ENCODE measurements at places on chromosomes 12 and 14.
A peak's percentile ranks its signal among the peaks of the same experiment; 100 is the strongest.

DNA sequence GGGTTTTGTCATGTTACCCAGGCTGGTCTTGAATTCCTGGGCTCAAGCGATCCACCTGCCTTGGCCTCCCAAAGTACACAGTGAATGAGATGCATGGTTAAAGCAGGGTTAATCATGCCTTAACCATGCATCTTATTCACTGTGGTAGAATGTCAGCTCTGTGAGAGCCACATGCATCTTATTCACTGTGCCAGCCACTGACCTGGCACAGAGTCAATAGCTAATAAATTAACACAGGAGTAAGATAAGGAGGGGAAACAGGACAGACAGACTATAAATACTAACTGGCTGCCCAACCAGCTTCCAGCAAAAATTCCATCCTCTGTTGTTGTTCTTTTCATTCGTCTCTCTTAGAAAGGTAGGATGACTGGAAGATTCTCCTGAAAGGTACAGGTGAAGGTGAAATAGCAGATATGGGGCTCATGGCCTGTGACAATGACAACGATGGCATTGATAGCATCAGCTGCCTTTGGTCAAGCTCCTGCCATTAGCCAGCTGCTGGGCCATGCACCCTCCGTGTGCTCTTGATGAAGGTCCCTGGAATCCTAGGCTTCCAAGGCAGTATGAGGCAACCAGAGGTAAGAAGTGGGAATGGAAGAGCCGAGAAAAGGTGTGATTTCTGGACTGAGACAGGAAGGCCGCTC, 76.6 kb downstream of the ZNF664 start:
- no peak for DNase-seq

DNA sequence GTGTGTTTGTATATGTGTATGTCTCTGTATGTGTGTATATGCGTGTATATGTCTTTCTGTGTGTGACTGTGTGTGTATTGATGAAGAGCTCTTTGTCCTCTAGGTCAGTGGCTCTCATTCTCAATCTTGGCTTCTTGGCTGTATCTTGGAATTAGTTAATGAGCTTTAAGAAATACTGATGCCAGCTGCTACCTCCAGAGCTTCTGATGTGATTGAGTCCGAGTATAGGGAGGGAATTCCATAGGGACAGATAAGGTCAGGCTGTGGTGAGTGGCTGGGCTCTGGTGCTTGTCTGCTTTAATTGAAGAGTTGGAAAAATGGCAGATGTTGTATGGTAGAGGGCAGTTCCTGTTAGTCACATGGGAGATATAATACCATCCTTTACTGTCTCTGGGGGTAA, 140.1 kb downstream of the C12orf75 start:
- no peak for DNase-seq

DNA sequence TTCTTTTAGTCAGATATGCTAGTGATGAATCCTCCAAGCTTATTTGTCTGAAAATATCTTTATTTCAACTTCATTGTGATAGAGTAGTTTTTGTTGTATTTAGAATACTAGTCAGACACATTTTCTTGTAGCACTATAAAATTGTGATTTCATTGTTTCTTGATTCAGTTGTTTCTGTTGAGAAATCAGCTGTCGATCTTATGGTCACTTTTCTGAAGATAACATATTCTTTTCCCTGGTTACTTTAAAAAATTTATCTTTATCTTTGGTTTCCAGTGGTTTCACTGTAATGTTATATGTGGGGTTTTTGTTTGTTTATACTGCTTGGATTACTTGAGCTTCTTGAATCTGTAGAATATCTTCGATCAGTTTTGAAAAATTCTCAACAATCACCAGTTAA, 426.1 kb downstream of the SOX5 start:
- DNase-seq: no peak

GRCh38 chr12:19398376-19399363, 40.6 kb upstream of the AEBP2 start:
- DNase-seq: no peak

DNA sequence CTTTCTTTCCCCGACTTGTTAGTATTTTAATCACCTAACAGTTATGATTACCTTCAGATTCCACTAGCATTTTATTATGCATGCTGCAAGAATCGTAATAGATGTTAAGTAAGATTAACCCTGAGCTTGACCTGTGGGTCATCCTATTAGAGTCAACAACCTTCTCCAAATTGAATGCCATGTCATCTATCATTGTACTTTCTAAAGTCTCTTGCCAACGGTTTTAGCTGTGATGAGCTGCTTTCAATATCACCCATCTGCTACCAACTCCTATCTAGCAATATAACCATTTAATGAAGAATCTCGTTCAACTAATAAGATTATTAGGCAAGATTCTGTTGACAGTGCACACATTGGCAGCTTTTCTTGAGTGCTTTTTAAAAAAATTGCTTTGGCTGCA, 33.7 kb downstream of the DACT1 start:
- DNase-seq: no peak

DNA sequence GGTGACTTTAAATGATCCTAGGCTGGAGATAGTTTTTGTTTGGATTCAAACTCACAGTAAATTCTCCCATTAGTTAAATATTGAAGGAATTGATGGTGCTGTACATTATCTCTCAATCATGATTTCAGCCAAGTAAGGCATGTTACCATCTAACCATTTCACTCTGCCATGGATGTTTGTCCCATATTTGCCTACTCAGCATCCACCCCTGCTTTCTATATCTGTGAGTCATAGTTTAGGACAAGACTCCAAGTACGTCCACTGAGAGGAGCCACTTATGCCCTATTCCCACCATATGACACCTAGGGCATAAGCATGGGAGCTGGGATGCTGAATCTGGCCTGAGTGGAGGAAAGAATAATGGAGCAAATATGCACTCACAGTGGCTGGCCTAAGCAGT, 155.2 kb downstream of the RPL10L start:
- DNase-seq: no peak

GRCh38 chr12:121697093-121697698, 15.4 kb upstream of the TMEM120B start:
- no peak for DNase-seq

DNA sequence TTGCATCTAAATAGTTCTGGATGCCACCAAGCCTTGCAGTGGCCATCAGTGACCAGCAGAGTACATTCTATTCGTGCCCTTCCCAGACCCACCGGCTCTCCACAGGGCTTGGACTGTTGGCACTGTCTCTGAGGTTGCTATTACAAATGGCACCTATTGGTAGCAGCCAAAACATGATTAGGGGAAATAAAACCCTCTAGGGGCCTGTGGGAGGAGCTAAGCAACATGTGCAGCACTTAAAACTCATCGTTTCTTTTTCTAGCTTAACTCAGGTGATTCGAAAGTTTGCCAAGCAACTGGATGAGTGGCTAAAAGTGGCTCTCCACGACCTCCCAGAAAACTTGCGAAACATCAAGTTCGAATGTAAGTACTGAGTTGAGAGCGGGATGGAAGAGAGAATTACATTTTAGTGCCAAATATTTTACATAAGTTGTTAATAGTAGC, 65.4 kb upstream of the RIC8B start:
- no peak for DNase-seq

DNA sequence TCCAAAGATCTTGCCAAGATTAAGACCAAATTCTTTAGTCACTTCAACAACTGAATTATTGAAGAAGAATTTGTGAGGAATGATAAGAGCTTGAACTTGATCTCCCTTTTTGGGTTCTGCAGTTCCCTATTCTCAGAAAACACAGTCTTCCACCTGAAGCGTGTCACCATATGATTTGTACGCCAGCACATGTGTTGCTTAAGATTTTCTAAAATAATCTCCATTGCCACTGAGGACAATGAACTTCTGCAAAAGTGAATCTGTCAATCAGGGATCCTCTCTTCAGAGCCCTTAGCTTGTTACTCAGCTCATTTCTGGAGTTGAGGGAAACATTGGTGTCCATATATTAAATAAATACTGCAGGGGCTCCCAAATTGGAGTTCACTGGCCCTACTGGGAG, 4.2 kb upstream of the SPIC start:
- DNase-seq: no peak

DNA sequence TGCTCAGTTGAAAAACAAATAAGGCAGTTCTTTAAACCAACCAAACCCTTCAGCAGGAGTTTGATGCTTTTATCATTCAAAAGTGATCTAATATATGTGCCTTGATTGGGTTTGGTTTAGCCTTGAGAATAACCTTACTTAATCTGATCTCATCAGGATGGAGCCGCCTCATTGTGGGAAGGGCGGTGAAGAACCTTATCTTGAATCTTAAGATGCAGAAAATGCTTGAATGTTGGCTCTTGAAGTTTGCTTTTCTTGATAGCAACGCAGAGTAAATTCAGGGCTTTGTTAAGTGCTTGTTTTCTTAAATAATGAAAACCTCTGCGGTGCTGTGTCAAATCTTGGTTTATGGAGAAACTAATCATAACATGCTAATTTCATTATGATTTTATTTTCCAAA, 138.2 kb downstream of the MON2 start:
- no peak for DNase-seq

GRCh38 chr12:108838194-108839017, 19.0 kb downstream of the SSH1 start:
- peak; percentile 98 for DNase-seq

DNA sequence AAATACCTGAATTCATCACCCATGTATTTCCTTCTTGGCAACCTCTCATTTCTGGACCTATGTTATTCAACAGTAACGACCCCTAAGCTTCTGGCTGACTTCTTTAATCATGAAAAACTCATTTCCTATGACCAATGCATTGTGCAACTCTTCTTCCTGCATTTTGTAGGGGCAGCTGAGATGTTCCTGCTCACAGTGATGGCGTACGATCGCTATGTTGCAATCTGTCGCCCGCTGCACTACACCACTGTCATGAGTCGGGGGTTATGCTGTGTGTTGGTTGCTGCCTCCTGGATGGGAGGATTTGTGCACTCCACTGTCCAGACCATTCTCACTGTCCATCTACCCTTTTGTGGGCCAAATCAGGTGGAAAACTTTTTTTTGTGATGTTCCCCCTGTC, 356 bp downstream of the OR4Q2 start:
- no peak for DNase-seq

GRCh38 chr12:75549989-75550388, 38.6 kb upstream of the KRR1 start:
- no peak for DNase-seq

Measured in smooth muscle cell of the brain vasculature (primary cell).